NCI-H187 treated with DMSO at 0.1 percent for 48 hours (cell line): ENCODE measurements at places on chromosomes 13 and 19.

DNA sequence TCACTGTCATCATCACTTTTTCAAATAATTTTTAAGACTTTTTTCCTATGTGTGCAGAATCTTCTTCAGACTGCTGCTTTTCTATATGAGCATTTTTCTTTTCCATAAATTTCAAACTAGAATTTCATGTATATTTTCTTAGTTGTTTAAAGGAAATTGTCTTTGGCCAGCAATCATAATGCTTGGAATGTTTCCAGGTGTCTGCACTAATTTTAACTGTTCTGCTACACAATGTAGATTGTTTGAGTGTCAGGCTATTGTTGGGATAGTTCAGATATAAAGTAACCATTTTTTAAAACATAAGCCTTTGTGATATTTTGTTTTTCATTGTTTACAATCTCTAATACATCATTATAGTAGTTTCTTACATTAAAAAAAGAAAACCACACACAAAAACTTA lies 1418.5 kb downstream of the EFNB2 start:
- no peak for DNase-seq

GRCh38 chr19:41563854-41564514 lies 12.0 kb upstream of the CEACAM21 start:
- DNase-seq = no peak

DNA sequence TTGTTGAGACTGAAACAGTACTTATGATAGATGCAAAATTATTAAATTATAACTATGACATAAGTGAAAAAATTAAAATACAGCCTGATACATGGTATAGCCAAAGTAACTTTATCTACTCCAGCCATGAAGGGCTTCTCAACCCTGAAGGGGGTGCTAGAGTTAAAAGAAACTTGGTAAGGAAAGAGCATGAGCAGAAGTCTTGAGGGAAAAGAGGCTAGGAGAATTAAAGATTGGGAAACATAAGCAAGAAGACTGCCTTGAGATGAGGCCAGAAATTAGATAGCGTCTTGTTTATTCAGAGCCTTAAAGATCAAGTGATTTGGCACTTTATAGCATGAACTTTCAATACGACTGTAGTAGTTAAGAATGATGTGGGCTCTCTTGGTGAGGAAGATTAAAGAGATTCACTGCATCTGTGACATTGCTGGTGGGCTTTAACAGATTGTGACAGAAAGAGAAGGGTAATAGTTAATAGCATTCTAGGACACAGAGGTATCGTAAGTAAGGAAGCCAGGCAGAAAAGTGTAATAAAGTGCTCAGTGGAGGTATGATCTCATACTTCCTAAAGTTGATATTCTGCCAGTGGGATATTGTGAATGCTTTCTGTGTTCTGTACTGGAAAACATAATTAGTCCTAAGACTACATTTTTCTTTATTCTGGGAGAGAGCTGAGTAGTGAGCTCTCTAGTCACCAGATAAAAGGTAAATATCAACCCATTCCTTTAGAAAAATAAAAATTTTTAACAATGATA lies 385.4 kb upstream of the PRR20A start:
- no peak for DNase-seq

DNA sequence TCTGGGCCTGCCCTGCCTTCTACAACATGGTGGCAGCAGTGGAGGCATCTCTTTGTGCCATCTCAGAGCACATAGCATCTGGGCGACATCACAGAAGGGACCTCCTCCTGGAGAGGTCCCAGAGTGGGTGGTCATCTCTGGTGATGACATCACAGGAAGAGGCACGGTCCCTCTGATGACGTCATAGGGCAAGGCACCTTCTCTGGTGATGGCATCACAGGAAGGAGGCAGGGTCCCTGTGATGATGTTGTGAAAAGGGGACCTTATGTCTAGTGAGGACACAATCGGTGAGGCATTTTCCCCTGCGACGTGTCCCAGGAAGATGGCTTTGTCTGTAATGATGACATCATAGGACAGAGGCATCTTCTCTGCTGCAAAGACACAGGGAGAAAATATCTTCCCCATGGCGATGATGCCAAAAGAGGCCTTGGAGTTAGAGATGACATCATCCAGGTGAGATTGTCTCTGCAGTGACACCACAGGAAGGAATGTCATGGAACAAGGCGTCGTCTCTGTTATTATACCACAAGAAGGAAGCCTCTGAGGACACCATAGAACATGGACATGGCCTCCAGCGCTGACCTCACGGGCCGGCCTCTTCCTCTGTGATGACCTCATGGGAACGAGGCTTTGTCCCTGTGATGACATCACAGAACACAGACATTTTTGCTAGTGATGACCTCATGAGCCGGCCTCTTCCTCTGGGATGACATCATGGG lies 10.7 kb downstream of the SHISA7 start:
- DNase-seq = no peak

DNA sequence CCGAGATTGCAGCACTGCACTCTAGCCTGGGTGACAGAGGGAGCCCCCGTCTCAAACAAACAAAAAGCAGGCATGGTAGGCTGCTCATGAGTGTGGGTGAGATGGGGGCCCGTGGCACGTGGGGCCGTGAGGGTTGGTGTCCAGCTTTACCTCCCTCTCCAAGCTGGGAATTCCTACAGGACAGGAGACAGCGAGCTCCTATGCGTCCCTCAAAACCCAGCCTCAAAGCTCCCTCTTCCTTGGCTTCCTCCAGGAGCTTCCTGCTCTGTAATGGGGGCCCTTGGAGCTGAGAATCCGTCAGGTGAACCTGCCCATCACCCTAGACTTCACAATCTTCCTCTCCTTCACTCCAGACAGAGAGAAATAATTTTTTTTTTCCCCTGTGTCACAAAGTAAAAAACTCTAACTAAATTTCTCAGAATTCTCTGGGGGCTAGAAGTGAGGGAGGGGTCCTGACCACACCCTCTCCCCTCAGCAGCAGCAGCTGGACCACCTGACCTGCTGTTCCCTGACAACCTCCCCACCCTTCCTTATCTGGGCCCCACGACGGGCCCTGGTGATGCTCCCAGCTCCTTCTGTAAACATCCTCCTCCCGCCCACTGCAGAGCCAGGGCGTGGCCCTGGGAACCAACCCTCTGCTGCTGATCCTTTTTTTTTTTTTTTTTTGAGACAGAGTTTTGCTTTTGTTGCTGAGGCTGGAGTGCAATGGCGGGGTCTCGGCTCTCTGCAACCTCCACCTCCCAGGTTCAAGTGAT lies 22.1 kb upstream of the WDR18 start:
- no peak for DNase-seq

DNA sequence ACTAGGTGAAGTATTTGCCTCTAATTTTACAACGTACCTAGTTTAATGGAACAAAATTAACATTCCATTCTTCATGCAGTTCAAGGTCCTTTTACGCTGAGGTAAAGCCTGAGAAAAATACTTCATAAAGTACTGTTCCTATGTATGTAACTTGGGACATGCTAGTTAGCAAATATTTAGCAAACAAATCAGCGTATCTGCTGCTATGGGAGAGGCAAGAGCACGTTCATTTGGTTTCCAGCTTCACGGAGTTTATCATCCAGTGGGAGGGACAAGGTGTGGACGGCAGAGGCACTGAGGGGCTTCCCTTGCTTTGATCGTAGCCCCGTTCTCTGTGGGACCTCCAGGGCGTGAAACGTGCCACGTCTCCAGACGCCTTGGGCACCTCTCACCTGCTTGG lies 248.8 kb downstream of the IRS2 start:
- DNase-seq = no peak

GRCh38 chr13:94272038-94272437 lies 207.4 kb downstream of the DCT start:
- no peak for DNase-seq

- DNase-seq = no peak
Measured at GRCh38 chr13:111475488-111475887, 155.0 kb downstream of the TEX29 start.

DNA sequence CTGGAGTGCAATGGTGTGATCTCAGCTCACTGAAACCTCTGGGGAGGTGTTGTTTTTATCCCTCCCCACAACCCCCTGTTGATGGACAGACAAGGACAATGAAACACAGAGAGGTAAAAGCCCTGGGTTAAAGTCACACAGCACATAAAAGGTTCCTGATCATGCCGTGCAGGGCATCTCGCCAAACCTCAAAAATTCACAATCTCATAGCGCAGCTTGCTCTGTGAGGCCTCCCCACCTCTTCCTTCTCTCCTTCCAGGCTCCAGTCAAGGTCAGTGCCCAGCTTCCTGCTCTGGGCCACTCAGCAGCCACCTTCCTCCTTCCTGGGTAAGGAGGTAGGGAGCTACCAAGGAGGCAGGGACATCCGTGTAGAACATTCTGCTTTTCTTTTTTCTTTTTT lies 2.3 kb downstream of the FUT2 start:
- DNase-seq = no peak

- DNase-seq = no peak
Measured at GRCh38 chr19:32720216-32720935, 809 bp downstream of the TDRD12 start.

GRCh38 chr19:13023656-13024055 lies 28.4 kb downstream of the NFIX start:
- no peak for DNase-seq

- no peak for DNase-seq
Measured at GRCh38 chr19:55552620-55553019, 7.3 kb upstream of the SBK3 start.

GRCh38 chr13:109126891-109127641 lies 497.7 kb downstream of the MYO16 start:
- no peak for DNase-seq

GRCh38 chr19:19113040-19113626 lies 25.1 kb downstream of the TMEM161A start:
- DNase-seq = no peak
